ENCODE measurements at places on chromosomes 3 and 15.

DNA sequence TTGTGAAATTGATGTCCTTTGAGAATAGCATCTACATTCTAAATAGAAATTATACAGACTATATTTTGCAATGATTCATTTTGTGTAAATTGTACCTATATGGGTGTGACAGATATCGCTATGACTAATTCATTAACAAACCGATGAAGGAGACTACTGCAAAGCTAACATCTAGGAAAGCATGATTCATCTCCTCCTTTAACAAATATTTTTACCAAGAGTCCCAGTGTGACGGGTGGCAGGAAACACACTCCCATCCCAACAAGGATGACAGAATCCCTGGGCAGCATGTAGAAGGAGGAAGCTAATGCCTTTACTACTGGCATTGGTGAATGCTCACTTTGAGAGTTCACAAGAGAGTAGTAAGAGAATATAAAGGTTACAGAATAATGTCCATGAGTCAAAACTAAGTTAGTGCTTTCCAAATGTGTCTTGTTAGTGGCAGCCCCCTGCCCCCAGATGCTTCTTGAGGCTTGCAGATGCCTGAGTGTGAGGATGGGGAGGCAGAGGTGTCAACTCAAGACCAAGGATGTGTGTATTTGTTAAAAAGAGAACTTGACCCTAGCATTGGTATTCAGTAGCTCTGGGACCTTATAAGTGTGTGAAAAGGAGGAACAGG, 180.6 kb downstream of the FMN1 start:
- no peak for DNase-seq

- DNase-seq = no peak
These were observed 34.4 kb upstream of the GLCE start for GRCh38 chr15:69126054-69126469.

GRCh38 chr3:122188737-122189136, 5.3 kb downstream of the CASR start:
- no peak for DNase-seq

DNA sequence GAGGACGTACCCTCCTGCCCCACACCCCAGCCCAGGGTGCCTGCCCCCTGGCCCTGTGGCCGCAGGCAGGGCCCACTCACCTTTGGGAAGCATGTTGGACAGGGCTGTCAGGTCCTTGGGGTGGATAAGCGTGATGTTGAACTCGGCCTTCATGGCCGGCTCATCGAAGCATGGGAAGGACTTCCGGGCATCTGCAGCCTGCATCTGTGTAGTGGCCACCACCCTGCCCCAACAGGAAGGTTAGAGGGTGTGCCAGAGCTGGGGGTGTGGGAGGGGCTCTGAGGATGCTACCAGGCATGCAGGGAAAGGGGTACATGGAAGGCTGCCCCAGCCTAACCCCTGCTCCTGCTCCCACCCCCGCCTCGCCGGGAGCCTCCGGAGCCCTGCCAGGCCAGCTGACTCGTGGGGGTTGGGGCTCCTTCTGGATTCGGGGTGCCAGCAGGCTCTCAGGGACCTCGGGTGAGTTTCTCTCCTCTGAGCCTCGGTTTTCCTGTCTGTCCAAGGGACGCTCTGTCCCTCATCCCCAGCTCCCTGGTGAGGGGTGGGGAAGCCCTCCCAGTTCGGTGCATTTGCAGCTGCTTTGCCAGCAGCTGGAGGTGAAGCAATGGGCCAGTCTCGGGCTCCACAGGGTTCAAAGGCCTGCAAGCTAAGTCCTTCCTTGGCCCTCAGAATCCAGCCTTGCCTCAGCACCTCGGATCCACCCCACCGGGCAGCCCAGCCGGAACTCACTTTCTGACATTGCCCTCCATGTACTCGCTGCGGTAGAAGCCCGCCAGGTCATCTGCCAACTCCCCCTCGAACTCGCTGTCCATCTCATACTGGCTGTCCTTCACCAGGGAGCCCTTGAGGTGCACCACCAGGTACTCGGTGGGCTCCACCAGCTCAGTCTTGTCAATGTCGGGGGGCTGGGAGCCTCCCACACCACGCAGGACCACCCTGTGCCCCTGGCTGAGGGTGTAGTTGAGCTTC, 9.1 kb downstream of the ANPEP start:
- DNase-seq = no peak

- DNase-seq = no peak
These were observed 75.4 kb upstream of the PLXNA1 start for GRCh38 chr3:126907557-126907956.

- no peak for DNase-seq
These were observed 180.2 kb upstream of the NR2F2 start for GRCh38 chr15:96150254-96150653.

- DNase-seq = no peak
These were observed 75.0 kb upstream of the ATP2B2 start for GRCh38 chr3:10580426-10580825.

GRCh38 chr3:178628037-178628436, 91.8 kb downstream of the KCNMB2 start:
- DNase-seq = no peak

- no peak for DNase-seq
These were observed 14.3 kb downstream of the TPRG1 start for GRCh38 chr3:189186101-189186500.

Measured in NCI-H1436 (cell line).